A549 treated with AZD2906 at 1 μM for 4 hours (cell line): ENCODE measurements at places on chromosomes 6 and 20. TPM values are rescaled to one million over a fixed set of nuclear protein-coding genes. Genes with fewer than 3 reads are reported as not detected.

The ALDH5A1 gene
- total RNA-seq, result 6.7 to 7.7 TPM (median 6.9 TPM) in 5 replicates

The L3MBTL1 gene
- 0.62 to 1.7 TPM (median 1.2 TPM) in 5 replicates for total RNA-seq

The TMEM170B gene
- total RNA-seq, result 0.72 to 0.96 TPM (median 0.85 TPM) in 5 replicates

The TRIM15 gene
- 0.03 to 0.24 TPM in 2 of 5 replicates, not detected in the others for total RNA-seq

The CST2 gene
- total RNA-seq, result 0.84 to 1.6 TPM (median 1.4 TPM) in 5 replicates

The CLVS2 gene
- 0.13 to 0.23 TPM (median 0.18 TPM) in 5 replicates for total RNA-seq

The OPRL1 gene
- total RNA-seq, result 1.3 to 2.3 TPM (median 1.7 TPM) in 5 replicates

The HLA-G gene
- total RNA-seq, result 0.06 TPM in 1 of 5 replicates, not detected in the others

The IL17F gene
- total RNA-seq, result not detected in 5 replicates

The HDGFL1 gene
- total RNA-seq, result not detected in 5 replicates

The COL19A1 gene
- not detected in 5 replicates for total RNA-seq

The ZNF391 gene
- total RNA-seq, result 0.11 to 0.34 TPM (median 0.23 TPM) in 5 replicates

The PRIM2 gene
- total RNA-seq, result 10.8 to 12.6 TPM (median 11.5 TPM) in 5 replicates

The NTSR1 gene
- total RNA-seq, result 0.05 to 0.12 TPM (median 0.09 TPM) in 5 replicates

The OR2H1 gene
- not detected in 5 replicates for total RNA-seq

The HRH3 gene
- 0.02 TPM in 1 of 5 replicates, not detected in the others for total RNA-seq

The STXBP5 gene
- 11.4 to 21.1 TPM (median 16.1 TPM) in 5 replicates for total RNA-seq

The NOX3 gene
- total RNA-seq, result not detected in 5 replicates

The GGTLC1 gene
- total RNA-seq, result 0.09 to 0.10 TPM (median 0.10 TPM) in 3 of 5 replicates, not detected in the others

The RCAN2 gene
- total RNA-seq, result 0.02 TPM in 1 of 5 replicates, not detected in the others

The HLA-DOB gene
- 0.05 to 0.14 TPM (median 0.12 TPM) in 4 of 5 replicates, not detected in the other for total RNA-seq

The SLC22A16 gene
- total RNA-seq, result 0.21 TPM in 1 of 5 replicates, not detected in the others

The SUMO4 gene
- 0.06 to 0.11 TPM in 2 of 5 replicates, not detected in the others for total RNA-seq

The GPX5 gene
- total RNA-seq, result not detected in 5 replicates

The KCNK16 gene
- total RNA-seq, result not detected in 5 replicates

The CD40 gene
- total RNA-seq, result 3.5 to 5.2 TPM (median 4.3 TPM) in 5 replicates

The SRSF6 gene
- total RNA-seq, result 94.8 to 109 TPM (median 103 TPM) in 5 replicates

The ENPP4 gene
- total RNA-seq, result 0.24 to 0.35 TPM (median 0.31 TPM) in 5 replicates

The ARFGEF3 gene
- 0.45 to 0.59 TPM (median 0.53 TPM) in 5 replicates for total RNA-seq

The TP53TG5 gene
- total RNA-seq, result not detected in 5 replicates

The SYNJ2 gene
- 39.6 to 51.4 TPM (median 46.2 TPM) in 5 replicates for total RNA-seq

The SAPCD1 gene
- 1.6 to 4.2 TPM (median 3.1 TPM) in 5 replicates for total RNA-seq

The STMND1 gene
- not detected in 5 replicates for total RNA-seq

The BANF2 gene
- total RNA-seq, result not detected in 5 replicates

The HLA-DQA1 gene
- not detected in 5 replicates for total RNA-seq

The TDP2 gene
- 26.0 to 31.1 TPM (median 27.1 TPM) in 5 replicates for total RNA-seq

The SOBP gene
- 0.60 to 0.93 TPM (median 0.66 TPM) in 5 replicates for total RNA-seq
